Osteoblast (primary cell): ENCODE measurements at places on chromosomes 11 and 22.

- no peak for DNase-seq
Observed at GRCh38 chr11:122617297-122617696, 38.2 kb upstream of the UBASH3B start.

DNA sequence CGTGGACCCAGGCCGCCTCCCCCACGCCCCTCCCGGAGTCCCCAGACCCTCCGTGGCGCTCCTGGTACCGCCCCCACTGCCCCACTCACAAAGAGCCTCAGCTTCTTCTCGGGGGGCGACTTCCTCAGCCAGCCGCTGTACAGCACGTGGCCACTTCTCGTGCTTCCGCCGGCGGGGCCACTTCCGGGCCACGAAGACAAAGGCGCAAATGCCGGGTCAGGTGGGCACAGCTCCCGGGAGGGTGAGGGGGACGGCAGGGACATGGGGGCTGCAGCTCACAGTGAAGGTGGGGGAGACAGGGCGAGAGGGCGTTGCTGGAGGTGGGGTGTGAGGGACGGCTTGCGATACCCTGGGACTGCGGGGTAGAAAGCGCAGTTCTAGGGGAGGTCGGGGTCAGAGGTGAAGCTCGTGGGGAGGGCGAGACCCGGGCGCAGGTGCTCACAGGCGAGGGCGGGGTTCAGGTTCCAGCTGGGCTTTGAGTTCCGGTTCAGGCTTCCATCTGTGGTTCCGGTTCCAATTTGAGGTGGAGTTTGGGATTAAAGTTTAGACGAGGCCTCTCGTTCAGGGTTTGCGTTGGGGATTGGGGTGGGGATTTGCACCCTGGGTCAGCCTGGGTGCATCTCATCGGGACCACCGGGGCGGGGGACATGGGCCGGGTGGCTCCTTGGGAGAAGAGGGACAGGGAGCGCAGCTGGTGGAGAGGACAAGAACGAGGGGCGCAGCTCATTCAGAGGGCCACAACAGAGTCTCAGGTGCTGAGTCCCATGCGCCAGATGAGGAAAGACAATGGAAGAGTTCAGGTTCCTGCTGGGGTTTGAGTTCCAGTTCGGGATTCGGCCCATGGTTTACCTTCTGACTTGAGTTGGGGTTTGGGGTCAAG lies at the start of gene GAB4:
Gene GAB4, minus strand, starts transcription at position 371 of the 880 bp plus-strand sequence. Its CDS starts 108 bp downstream, at position 263.
- no peak for DNase-seq

DNA sequence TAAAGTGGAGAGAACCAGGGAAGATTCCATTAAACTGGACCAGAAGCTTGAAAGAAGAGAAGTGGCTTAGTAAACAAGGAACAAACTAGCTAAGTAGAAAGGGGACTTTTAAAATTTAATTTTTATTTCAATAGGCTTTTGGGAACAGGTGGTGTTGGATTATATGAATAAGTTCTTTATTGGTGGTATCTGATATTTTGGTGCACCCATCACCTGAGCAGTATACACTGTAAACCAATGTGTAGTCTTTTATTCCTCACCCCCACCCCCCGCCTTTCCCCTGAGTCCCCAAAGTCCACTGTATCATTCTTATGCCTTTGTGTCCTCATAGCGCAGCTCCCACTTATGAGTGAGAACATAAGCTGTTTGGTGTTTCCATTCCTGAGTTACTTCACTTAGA lies 7.4 kb downstream of the ACAT1 start:
- no peak for DNase-seq

DNA sequence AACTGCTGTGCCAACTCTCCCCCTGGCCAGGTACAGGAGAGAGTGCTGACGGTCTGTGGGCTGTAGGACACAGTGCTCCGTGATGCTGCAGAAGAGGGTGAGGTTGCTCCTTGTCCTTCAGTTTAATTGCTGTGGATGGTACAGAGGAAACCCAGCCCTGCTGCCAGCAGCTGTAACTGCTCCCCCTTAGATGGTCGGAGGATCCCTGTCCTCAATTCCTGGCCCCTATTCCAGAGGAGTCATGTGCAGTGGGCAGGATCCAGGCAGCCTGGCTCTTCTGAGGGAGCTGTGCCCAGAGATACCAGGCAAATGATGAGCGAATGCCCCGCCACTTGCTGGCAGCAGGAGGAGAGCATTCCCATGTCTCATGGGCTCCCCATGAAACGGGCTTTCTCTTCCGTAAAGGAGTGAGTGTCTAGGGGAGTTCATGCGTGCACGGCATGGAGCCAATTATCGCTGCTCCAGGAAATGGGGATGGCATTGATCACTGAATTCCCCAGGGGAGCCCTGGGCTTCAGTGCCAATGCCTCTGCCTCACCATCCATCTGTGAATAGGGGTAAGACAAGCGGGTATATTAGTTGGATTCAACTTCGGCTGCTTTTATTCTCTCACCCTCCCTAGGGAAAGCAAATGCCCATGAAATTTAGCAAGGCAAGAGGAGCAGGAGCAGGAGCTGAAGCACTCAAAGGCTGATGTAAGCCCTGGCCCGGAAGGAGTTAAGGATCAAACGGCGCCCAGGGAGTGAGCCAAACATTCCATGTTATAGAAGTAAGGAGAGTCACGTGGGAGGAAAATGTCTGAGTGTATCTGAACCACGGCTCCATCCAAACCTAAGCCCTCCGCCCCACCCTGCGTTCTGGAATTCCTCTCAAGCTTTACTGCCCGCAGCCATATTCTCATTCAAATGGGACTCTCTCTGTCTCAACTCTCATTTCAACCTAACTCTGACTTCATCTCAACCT lies 51.0 kb upstream of the CSNK2A3 start:
- no peak for DNase-seq

- no peak for DNase-seq
Observed at GRCh38 chr11:2725368-2726300, 25.8 kb upstream of the KCNQ1OT1 start.

DNA sequence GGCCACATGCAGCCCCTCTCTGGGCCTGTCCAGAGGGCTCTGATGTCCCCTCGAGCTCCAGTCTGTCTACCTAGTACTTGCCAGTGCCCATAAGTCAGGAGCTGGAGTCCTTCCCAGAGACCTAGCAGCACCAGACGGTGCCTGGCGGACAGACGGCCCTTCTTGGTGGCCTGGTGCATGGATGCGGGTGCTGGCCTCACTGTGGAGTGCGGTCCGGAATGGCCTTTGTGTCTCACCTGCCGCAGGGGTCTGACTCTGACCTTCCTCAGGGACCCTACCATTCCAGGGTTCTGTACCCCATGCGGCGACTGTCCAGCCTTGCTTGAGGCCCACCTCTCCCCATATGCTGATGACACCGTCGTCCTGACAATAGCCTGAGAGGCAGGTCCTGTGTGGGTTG lies 29.4 kb upstream of the SMIM38 start:
- DNase-seq = peak; percentile 48

- peak; percentile 92 for DNase-seq
Observed at GRCh38 chr22:30822216-30823014, 127.7 kb downstream of the OSBP2 start.

GRCh38 chr11:123611698-123612097 lies 42.7 kb downstream of the SCN3B start:
- no peak for DNase-seq

- DNase-seq = peak; percentile 72
Observed at GRCh38 chr11:8352103-8352875, 88.6 kb upstream of the LMO1 start.

GRCh38 chr22:39197578-39197977 lies 45.1 kb upstream of the CBX7 start:
- no peak for DNase-seq

- DNase-seq = no peak
Observed at GRCh38 chr22:32781695-32782094, 19.8 kb upstream of the TIMP3 start.
